ENCODE measurements at places on chromosomes 2 and 18. TPM values are rescaled to one million over a fixed set of nuclear protein-coding genes. Genes with fewer than 3 reads are reported as not detected.

The SIX3 gene
- not detected for total RNA-seq

The PLCL1 gene
- 1.1 TPM for total RNA-seq

The GREB1 gene
- 1.3 TPM for total RNA-seq

The MREG gene
- total RNA-seq: 0.71 TPM

The ARHGAP15 gene
- 0.09 TPM for total RNA-seq

The MBD5 gene
- total RNA-seq: 19.3 TPM

The PTH2R gene
- total RNA-seq: under 0.01 TPM

The CCL20 gene
- 0.28 TPM for total RNA-seq

The C2orf72 gene
- under 0.01 TPM for total RNA-seq

The ZNF892 gene
- total RNA-seq: 3.0 TPM

The ERBB4 gene
- total RNA-seq: not detected

The MOCOS gene
- total RNA-seq: 11.0 TPM

The ACTG2 gene
- total RNA-seq: 20.1 TPM

The LDLRAD4 gene
- 3.1 TPM for total RNA-seq

The TMX3 gene
- 104 TPM for total RNA-seq

The SLC8A1 gene
- 13.1 TPM for total RNA-seq

The RNU2-63P gene
- total RNA-seq: 325 TPM

The EVX2 gene
- under 0.01 TPM for total RNA-seq

The OTX1 gene
- 0.14 TPM for total RNA-seq

The ZNF521 gene
- total RNA-seq: 25.0 TPM

The TMEM178A gene
- total RNA-seq: 1.3 TPM

The IL1A gene
- total RNA-seq: 2.3 TPM

The ATF2 gene
- total RNA-seq: 35.8 TPM

The GALNT13 gene
- 17.2 TPM for total RNA-seq

The WNT6 gene
- not detected for total RNA-seq

The PROKR1 gene
- not detected for total RNA-seq

The SIGLEC15 gene
- total RNA-seq: 0.14 TPM

The TFPI gene
- total RNA-seq: 292 TPM

The UGT1A9 gene
- total RNA-seq: under 0.01 TPM

The ANAPC1 gene
- total RNA-seq: 44.6 TPM

The LRP2 gene
- total RNA-seq: not detected

The TM4SF20 gene
- 0.09 TPM for total RNA-seq
